Hypothalamus (tissue), 51 donors: ENCODE measurements at places on chromosomes 16 and 17.

DNA sequence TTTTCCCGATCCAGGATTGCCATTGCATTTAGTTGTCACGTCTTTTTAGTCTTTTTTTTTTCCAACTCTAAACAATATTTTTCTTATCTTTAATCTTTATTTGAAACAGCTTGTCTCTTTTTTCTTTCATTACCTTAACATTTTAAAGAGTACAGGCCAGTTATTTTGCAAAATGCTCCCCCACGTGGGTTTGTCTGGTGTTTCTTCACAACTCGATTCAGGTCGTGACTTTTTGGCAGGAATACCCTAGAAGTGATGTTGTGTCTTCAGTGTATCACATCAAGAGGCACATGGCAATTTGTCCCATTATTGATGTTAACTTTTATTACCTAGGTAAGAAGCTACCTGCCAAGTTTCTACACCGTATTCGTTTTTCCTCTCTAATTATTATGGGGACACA lies 17.9 kb downstream of the CMC2 start:
- no peak for DNase-seq

GRCh38 chr17:57401556-57402488 lies 145.5 kb downstream of the MSI2 start:
- DNase-seq: no peak

- no peak for DNase-seq
Observed at GRCh38 chr17:3788200-3788599, 12.8 kb downstream of the ITGAE start.

GRCh38 chr17:70171159-70171558 lies 1.8 kb downstream of the KCNJ2 start:
- DNase-seq: no peak

GRCh38 chr17:16428098-16428882 lies 12.9 kb downstream of the TRPV2 start:
- peak; percentile 10 for DNase-seq

- DNase-seq: no peak
Observed at GRCh38 chr17:32445497-32445896, 1.2 kb downstream of the PSMD11 start.

DNA sequence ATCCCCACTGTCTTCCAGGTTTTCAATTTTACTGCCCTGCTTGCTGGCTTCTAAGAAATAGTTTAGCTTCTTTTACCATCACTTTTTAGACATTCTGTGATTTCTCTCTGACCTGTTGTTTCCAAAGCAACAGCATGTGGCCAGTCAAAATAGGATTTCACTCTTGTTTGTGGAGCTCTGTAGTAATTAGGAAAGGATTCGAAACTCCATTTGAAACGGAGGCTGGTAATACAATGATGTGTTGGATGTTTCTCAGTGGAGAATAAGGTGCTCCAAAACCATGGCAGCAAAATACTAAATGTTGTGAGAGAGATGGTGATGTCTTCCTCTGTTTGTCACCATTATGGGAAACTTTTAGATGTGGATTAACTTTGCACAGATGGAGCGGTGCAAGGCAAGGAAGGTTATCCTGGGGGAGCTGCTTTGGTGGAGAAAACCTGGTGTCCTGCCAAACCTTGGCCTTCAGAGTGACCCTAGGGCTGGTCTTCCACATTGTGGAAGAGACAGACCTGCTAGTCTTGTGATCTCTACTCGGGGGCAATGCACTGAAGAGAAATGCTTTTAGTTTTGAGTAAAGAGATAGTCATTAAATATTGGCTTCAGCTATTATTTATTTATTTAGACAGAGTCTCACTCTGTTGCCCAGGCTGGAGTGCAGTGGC lies 79.4 kb downstream of the PRKCA start:
- DNase-seq: no peak

GRCh38 chr16:7456211-7456610 lies 123.6 kb downstream of the RBFOX1 start:
- DNase-seq: no peak

DNA sequence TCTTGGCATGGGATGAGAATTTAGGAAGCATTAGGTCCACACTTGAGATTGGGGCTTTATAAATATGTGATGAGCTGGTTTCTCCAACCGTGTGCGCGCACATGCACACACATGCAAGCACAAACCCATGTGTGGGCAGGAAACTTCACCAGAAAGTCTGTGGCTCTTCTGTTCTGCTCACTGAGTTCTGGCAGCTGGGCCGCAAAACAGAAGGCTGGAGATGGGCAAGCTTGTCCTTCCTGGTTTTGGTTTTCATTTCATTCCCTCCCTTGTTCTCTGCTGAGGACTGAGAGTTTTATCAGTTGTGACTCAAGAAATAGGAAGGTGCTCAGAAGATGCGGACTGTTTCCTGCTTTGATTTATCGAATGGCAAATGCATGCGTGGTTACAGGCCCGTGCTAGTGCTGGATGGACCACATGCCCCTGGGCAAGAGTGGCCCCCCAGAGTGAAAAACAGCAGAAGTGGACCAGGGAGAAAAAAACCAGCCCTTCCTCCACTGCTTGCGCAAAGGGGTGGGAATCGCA lies 14.1 kb downstream of the MAP3K14 start:
- DNase-seq: no peak

DNA sequence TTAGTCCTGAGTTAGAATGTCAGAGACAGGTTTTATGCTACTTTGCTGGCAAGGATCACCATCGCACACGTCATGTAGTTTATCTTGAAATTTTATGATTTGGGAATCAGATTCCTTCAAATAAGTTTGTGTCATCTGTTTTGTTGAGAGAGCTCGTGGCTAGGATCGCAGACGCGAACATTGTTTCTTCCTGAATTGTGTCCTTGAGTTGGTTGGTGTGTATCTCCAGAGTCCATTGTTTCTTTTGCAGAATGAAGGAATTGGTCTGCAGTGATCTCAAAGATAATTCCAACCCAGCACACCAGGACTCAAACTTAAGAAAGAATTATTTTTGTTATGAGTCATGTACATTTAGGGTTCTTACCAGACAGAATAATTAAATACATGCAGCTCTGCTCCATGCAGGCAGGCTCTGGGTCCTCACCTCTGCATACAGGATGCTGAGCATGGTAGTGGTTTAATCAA lies 51.6 kb downstream of the PRKCA start:
- DNase-seq: no peak

GRCh38 chr17:37700881-37701280 lies 44.0 kb downstream of the HNF1B start:
- no peak for DNase-seq

GRCh38 chr16:30397776-30398660 lies 2.8 kb downstream of the ZNF48 start:
- no peak for DNase-seq

GRCh38 chr17:13518261-13519000 lies 83.3 kb downstream of the HS3ST3A1 start:
- DNase-seq: no peak

GRCh38 chr16:88444826-88445582 lies 8.1 kb upstream of the ZFPM1 start:
- no peak for DNase-seq

- DNase-seq: no peak
Observed at GRCh38 chr17:13074026-13074425, 56.2 kb upstream of the ELAC2 start.

DNA sequence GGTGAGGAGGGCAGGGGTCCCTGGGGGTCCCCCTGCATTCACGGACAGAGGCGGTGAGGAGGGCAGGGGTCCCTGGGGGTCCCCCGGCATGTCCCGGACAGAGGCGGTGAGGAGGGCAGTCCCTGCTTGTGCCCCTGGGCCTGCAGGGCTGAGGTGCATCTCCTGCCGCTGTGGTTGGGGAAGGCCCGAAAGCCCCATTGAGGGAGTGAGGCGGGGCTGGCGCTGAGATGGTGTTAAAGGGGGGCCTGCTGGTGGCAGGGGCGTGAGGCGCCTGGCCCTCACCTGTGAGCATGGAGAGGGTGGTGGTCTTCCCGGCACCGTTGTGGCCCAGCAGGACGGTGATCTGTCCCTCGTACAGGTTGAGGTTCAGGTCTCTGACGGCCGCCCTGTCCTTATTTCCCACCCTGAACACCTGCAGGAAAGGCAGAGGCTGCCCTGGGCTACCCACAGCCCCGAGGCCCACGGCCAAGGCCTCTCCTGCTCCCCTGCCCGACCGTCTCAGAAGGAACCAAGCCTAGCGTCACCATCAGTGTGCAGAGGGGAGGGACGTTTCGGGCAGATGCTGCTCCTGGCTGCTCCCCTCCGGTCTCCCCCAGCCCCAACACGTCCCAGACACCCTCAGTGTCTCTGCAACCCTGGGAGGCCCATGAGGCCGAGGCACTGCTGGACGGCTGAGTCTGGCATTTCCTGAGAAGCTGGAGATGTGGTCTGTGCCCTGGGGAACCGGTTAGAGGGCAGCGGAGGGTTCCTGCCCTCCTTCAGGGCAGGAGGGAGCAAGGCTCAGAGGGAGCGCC lies 31.4 kb upstream of the RNPS1 start:
- no peak for DNase-seq

- DNase-seq: no peak
Observed at GRCh38 chr17:36130346-36130745, 26.7 kb downstream of the CCL4 start.

- DNase-seq: no peak
Observed at GRCh38 chr17:6901086-6901485, 69.6 kb upstream of the TEKT1 start.

DNA sequence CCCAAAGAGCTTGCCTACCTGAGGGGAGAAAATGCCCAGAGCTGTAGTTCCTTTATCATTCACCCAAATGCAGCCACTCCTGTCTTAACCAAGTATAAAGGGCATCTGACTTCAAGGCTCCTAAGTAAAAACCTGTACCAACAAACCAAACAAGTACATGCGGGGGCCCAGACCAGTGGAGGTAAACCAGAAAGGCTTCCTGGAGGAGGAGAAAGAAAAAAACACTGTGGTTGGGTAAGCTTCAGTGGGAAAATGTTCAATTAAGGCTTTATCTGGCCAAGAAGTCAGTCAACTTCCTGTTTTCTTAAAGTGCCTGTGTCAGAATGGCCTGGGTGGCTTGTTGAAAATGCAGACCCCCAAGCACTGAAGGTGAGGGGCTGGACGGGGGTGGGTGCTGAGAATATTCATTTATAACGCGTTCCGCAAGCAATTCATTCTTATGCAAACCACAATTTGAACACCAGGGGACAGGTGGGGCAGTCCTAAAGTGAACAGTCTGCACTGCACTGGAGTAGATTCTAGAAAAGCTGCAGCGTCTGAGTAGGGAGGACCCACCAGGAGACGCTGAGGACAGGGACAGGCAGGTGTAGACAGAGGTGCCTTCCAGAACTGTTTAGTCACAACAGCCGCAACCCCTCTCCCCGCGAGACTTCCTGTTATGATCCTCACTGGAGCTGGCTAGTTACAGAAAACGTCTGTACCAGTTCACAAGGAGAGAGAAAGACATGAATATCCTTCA lies 467.1 kb downstream of the SOX9 start:
- no peak for DNase-seq

DNA sequence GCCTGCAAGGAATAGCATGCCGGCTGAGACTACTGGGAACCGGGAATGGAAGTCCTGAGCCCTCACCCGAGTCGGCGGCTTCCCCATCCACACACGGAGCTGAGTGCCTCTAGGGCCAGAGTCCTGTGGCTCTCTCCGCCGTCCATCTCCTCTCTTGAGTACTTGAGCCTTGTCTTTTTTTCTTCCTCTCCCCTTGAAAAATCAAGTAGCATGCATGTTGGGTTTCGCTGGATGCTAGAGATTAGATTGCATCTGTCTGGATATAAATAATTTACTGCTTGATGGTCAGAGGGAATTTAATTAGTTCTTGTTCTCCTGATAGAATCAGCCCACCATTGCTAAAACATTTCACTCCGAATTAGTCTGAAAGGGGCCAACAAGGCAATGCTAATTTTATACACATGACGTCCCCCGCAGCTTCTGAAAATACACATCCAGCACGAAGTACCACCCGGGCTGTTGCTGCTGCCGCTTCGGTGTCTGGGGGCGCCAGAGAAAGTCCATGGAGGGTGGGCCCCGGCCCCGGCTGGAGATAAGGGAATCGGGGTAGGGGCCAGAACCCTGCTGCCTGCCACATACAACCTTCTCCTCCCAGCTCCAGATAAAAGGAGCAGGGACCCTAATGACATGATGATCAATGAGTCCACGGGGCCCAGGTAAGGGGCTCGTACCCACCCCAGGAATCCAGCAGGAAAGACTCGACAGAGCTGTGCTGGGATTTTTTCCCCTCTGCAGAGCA lies 48.5 kb downstream of the RBFOX3 start:
- DNase-seq: no peak

DNA sequence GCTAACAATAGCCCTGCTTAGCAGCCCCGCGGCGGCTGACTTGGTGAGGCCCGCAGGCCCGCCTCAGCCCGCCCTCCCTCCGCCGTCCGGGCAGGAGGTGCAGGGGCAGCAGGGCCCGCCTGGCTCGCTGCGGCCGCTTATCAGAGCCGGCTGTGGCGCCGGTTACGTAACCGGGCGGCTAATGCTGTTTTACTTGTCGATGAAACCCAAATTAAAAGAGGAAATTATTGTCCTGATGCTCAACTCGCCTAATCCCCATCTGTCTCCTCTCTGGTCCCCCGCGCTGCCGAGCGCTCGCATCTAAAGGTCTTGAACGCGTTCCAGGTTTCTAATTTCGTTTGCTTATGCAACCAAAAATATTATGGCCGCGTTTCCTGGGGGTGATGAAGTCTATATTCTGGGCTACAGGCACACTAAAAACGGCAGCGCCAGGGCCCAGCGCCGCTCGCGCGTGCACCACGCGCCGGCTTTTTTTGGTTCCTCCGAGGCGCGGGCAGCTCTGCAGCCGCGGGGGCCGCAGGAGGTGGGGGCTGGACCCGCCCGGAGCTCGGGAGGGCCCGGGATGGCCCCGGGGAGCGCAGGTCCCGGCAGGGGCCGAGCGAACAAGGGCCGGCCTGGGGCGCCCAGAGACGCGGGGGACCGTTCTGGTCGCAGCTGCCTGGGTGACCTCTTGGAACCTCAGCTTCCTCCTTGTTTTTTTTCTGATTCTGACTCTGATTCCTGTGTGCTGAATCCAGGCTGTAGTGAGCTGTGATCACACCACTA lies 65.2 kb upstream of the TOB1 start:
- DNase-seq: peak; percentile 70

DNA sequence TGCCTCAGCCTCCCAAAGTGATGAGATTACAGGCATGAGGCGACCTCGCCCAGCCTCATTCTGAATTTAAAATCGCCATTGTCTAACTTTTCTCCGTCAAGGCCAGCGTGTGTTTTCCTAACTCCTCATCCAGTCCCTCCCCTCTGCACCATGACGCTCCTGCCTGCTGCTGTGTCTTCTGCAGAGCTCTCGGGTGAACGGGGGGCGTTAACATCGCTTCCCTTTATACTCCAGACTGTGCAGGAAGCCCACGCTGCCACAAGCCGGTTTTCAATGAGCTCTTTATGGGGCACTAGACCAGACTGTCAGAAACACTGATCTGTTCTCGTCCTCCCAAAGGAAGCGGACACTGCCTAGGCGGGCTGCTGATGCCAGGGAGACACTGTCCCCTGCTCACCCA lies 13.2 kb downstream of the AANAT start:
- DNase-seq: no peak
